Breast epithelium (tissue), 4 donors: ENCODE measurements at places on chromosomes 4 and X.

- DNase-seq = no peak
Measured at GRCh38 chrX:13067773-13068172, 23.4 kb upstream of the FAM9C start.

GRCh38 chr4:1038948-1039492, 27.6 kb downstream of the FGFRL1 start:
- DNase-seq = no peak

GRCh38 chr4:29037501-29037900, 1682.7 kb upstream of the PCDH7 start:
- no peak for DNase-seq

GRCh38 chr4:76200771-76201231, 12.8 kb downstream of the SCARB2 start:
- peak; percentile 37 for DNase-seq

GRCh38 chrX:110374559-110374958, 15.9 kb downstream of the RTL9 start:
- no peak for DNase-seq

DNA sequence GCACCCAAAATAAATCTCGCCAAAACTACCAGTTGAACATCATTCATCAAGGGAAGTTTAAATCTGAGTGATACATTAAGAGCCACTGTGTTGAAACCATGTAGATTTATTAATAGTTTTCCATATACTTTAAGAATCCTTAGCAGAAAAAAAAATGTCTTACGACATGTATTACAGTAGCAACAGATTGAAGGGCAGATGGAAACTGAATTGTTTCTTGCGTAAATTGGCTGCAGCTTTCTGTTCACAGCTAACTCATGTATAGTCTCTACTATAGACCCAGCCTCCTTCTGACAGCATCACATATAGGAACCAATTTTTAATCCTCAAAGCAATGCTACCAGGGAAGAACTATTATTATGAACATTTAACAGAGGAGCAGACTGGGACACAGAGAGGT, 195.2 kb upstream of the PUDP start:
- DNase-seq = no peak

- no peak for DNase-seq
Measured at GRCh38 chrX:119411959-119412358, 12.8 kb downstream of the SLC25A43 start.

DNA sequence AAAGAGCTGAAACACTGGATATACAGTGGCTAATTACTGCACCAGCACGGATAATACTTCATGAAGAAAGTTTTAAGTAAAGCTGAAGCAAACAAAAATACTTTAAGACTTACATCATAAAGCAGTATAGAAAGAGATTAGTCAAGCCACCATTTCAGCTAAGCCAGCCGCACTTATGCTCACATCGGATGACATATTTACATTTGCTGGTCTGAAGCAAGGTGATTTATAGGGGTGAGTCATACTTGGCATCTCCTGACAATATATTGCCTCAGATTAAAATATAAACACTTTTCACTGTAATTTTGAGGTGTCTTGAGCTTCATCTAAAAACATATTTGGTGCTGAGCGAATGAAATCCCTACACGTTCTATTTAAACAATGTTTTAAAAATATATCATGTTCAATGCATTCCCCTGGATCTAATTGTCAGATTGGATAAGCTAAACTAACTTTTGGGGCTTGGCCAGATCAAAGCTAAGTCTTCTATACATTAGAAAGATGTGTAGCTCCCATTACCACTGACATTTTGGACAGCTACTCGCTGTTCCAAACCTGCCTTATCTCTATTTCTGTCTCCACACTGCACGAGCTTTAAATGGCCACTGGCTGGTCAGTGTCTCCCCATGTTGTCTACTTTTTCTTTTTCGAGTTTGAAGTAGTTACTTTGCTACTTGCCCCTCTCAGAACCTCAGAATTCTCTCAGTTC, 103.2 kb downstream of the VCX2 start:
- no peak for DNase-seq

- no peak for DNase-seq
Measured at GRCh38 chrX:114162068-114162735, 421.7 kb upstream of the HTR2C start.

- DNase-seq = no peak
Measured at GRCh38 chr4:6983544-6984142, 59.5 kb upstream of the TADA2B start.

- peak; percentile 53 for DNase-seq
Measured at GRCh38 chr4:140568507-140569306, at the start of gene UCP1. Gene UCP1 (minus strand): TSS chr4:140568961. CDS start chr4:140568729, 232 bp downstream.

DNA sequence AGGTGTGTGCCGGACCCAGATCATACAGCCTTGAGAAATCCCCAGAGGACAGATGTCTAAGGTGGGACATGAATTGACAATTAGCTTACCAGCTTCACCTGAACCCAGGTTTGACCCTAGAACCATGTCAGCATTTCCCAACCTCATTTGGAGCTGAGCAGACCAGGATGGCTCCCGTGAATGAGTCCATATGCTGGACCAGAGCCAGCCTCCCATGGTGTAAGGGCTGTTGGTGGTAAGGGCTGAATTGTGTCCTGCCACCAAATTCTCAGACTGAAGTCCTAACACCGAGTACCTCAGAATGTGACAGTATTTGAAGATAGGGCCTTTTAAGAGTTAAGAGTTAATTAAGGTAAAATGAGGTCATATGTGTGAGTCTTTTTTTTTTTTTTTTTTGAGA, 88.3 kb downstream of the SLC34A2 start:
- DNase-seq = no peak

DNA sequence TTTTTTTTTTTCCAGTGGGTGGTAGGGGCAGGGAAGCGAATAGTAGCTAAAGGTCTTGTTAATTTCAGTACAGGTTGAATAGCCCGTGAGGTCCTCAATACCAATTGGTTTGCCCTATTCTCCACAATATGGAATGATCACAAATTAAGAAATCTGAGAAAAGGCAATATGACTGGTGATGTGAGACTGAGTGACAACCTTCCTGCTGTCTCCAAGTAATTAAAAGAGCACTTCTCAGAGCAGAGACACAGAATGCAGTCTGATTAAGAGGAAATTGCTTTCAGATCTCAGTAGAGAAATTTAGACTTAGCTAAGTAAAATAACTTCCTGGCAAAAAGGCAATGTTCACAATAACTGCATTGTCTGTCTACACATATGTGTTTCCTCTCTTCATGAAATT, 23.0 kb downstream of the GPR174 start:
- no peak for DNase-seq

DNA sequence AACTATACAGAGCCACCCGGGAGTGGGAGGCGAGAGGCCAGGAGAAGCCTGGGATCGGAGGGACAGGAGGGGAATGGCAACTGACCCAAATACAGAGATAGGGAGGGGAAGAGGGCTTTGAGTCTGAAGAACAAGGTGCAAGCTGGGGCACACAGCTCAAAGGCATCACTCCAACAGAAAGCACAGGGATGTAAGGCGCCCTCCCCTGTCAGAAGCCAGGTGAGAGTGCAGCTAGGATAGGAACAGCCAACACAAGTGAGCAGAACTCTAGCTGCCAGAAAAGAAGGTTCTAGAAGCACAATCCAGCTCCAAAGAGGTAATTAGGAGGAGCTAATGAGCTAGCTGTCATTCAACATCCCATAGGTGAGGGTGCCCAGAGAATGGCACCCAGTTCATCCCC, 232.2 kb downstream of the DHX15 start:
- DNase-seq = no peak

GRCh38 chrX:10821293-10821692, 200.9 kb upstream of the MID1 start:
- no peak for DNase-seq

DNA sequence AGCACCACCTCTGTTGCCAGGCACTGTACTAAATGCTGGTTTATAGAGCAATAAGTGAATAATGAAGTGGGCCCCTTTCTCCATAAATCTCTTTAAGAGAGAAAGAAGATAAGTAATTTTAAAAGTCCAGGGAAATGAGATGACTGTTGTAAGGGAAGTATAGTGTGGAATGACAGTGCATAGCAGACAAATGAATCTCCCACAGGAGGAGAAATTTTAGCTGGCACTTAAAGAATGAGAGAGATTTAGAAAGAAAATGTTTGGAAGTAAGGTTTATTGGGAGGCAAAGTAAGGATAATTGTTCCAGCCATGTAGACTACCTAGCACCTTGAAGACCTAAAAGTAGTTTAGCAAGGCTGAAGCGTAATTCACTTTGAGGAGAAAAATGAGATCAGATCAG, 1081.1 kb upstream of the PABPC4L start:
- DNase-seq = no peak

DNA sequence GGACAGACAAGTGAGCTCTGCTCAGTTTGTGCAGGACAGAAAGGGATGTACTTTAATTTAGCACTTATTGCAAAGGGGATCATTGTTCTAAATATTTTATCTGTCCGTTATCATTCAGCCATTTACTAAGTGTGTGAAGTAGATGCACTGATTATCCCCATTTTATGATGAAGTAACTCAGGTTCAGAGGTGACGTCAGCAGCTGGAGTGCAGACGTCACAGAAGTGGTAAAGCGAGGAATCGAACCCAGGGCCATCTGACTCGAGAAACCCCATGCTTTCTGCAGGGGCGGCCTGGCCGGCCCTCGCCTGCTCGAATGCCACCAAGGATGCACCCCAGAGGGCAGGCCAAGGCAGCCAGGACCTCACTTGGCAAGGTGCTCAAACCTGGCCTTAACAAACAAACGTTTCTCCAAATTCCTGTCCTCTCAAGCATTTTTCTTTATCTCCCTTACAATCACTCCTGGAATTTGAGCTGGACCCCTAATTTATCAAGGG, 75.0 kb downstream of the DCTD start:
- DNase-seq = no peak

DNA sequence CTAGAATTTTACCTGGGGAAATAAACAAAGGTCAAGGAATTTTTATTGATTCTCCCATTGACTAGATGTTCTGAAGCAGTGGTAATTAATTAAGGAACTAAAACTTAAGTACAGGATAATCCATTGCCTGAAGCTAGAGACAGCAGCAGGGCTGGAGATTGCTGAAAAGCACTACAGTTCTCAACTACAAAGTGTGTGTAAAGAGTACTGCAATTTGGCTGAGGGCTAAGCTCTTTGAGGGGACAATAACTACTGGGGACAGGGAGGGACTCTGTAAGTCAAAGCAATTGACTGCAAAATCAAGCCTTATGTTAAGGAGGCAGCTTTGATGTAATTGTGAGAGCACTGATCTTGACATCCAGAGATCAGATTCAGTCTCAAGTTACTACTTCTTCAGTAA, 260.4 kb downstream of the GALNTL6 start:
- DNase-seq = no peak

- no peak for DNase-seq
Measured at GRCh38 chr4:24970191-24970590, 57.3 kb upstream of the CCDC149 start.

GRCh38 chr4:118843237-118843636, 7.3 kb upstream of the SEC24D start:
- DNase-seq = no peak

DNA sequence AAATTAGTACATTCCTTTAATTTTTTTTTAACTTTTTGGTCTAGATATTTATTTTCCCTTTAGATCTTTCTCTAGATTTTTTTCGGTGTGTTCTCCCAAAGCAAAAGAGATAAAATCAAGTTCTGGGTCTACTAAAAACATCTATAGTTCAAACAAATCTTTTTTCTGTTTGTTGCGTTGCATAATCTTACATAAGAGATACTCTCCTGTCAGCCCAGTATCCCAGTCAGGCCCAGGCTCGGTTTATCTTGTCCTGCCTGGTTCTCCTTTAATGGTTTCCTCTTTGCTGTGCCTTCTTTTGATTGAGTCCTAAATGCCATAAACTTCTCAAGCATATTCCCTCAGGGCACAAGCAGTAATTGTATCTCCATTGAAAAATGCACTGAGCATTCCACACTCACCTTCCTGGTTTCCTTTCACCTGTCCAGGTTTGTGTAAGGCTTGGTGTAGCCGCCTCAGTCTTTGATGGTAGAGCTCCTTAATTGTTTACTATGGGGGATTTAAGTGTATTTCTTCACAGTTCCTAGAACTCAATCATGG, 104.9 kb downstream of the TMEM131L start:
- DNase-seq = no peak

- DNase-seq = no peak
Measured at GRCh38 chr4:70925899-70926635, 23.9 kb downstream of the MOB1B start.

DNA sequence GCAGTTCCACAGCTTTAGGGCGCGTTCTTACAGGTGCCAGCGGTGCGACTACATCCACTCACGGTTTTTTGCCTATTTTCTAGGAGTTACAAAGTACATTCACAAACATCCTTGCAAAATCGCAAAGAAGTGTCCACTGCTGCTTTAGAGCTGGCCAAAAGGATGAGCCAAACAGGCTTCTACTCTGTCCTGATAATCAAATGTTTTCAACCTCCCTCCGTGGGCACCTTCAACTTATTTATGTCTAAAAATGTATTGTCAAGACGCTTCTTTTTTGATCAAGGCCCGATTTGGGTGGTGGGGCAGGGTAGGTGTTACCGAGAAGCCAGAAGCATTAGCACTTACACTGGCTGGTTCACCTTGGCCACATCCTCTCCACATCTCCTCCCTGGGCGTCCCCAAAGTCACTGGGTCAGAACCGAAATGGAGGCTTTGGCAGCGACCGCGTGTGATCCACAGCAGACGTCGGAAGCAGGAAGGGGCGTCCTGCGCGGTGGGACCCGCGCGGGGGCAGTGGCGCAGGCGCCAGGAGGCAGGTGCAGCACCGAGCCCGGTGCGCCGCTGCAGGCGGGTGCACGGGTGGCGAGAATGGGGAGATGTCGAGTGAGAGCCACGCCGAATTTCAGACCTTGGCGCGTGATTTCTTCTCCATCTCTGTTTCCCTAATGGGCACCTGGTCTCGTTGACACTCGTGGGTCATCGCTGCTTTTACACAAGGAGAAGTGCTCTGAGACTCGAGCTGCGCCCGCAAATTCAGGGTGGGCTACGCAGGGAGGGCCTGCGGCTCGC, 16.9 kb downstream of the NKX3-2 start:
- DNase-seq = no peak

DNA sequence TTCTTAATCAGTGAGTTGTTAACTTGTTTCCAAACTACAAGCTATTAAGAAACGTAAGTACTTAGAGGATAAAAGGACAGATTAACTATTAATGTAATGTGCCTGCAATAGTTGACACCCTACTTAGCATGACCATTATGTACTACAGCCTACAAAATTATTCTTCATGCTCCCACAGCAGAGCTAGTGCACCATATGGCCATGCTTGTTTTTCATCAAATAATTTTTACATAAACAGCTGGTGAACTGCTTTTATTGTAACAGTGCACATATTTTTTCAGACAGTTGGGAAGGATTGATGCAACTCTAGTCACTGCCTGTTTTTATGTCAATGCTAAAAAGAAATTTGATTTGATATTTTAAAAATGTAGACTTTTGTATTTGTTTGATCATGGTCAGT, 10.2 kb upstream of the MAGEB10 start:
- DNase-seq = no peak

- DNase-seq = no peak
Measured at GRCh38 chr4:106929248-106929647, 106.9 kb downstream of the DKK2 start.

GRCh38 chrX:675955-676295, 45.3 kb downstream of the SHOX start:
- no peak for DNase-seq

GRCh38 chrX:147891896-147892295, 19.8 kb upstream of the FMR1 start:
- DNase-seq = no peak
